ENCODE measurements at places on chromosomes 12 and 14. TPM values are rescaled to one million over a fixed set of nuclear protein-coding genes. Genes with fewer than 3 reads are reported as not detected.

The DTX3 gene
- 9.6 TPM for total RNA-seq

The SYNE2 gene
- total RNA-seq, result 10.6 TPM

GRCh38 chr12:113097716-113098440, 37.7 kb downstream of the RASAL1 start:
- DNase-seq, result no peak

DNA sequence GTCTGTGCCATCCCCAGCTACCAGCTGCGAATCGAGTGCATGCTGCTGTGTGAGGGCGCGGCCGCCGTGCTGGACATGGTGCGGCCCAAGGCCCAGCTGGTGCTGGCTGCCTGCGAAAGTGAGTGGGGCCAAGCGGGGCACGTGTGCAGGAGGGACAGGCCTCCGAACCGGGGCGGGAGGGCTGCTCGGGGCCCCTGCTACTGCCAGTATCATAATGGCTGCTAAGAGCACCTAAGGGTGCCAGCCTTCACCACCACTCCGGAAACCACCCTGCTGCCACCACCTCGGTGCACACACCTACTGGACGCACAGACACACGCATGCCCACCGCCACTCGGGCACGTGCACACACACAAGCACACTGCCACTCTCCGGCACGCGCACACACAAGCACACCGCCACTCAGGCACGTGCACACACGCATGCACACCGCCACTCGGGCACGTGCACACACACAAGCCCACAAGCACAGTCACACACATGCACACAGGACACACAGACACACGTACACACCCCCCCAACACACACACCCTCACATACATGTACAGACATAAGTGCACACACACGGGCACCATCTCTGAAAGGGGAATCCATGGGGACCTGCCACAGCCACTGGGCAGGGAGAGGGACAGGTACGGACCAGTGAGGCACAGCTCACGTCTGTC, 13.8 kb upstream of the ADSS1 start:
- DNase-seq, result no peak

DNA sequence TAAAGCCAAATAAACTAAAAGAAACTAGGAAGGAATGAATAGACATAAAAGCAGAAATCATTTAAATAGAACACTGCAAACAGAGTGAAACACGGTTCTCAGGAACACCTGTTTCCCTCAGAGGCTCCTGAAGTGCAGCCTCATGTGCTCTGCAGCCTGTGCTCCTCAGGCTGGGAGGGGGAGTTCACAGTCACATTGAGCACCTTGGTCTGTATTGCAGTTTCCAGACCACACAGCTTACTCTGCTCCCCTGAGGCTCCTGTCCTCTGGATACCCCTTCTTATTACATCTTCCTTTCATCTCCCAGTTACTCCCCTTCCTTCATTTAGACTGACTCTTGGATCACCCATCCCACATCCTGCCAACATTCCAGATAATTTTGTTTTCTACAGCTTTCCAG, 49.7 kb upstream of the DCD start:
- no peak for DNase-seq

- DNase-seq, result no peak
These were observed 517.6 kb upstream of the TMEM132C start for GRCh38 chr12:127749416-127749815.

DNA sequence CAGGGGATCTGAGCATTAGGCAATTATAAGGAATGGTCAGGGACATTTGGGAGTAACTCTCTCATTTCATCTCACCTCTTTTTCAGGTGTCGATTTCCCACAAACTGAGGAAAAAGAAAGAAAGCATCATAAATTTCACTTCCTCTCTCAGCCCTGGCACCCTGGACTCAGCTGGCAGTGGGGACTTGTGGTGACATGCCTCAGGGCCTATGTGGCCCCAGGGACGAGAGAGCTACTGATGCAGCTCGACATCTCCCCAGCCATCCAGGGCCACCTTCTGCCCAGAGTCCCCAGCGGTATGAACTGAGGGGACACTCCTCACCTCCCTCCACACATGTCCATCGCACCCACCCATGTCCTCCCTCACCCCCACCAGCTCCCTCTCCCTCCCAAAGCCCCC, 11.7 kb downstream of the TNFRSF1A start:
- DNase-seq, result no peak

GRCh38 chr12:106066051-106066705, 72.6 kb downstream of the NUAK1 start:
- DNase-seq, result no peak

- no peak for DNase-seq
These were observed 285.9 kb upstream of the TMPO start for GRCh38 chr12:98229540-98229924.

GRCh38 chr12:89951694-89952060, 243.0 kb upstream of the ATP2B1 start:
- DNase-seq, result no peak

Measured in Caki2 (cell line).